ENCODE measurements at places on chromosomes 12 and 14.

DNA sequence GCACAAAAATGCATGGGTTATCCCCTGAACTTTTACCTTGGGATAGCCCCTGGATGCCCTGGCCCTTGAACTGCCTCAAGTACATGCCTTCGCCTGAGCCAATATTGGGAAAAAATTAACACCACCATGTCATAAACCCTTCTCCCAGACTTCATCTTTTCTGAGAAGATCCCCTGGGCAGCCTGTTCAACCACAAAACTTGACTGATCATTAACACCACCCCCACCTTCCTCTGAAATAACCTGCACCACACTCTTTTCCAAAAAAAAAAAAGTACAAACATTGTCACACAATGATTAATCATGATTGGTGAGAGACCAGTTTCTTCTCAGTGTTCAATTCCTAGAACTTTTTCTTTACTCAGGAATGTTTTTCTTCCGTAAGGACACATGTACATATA, 217.9 kb downstream of the PAX9 start:
- DNase-seq = no peak

DNA sequence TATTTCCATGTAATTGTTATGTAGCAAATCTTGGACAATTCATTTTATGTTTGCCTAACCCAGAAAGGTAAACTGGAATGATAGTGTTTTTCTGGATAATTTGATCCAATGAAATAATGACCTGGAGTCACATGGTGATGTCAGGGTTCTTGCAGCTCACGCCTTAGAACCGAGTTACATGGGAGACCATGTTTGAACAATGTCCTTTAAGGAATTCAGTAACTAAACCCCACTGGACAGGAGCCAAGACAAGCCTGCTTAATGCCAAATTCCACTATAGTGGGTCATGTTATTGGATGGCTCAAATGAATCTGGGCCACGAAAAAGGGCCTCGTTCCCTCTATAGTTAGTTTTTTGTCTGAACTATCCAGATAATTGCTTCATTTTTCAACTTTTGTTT, 255.8 kb upstream of the HMGA2 start:
- DNase-seq = no peak

DNA sequence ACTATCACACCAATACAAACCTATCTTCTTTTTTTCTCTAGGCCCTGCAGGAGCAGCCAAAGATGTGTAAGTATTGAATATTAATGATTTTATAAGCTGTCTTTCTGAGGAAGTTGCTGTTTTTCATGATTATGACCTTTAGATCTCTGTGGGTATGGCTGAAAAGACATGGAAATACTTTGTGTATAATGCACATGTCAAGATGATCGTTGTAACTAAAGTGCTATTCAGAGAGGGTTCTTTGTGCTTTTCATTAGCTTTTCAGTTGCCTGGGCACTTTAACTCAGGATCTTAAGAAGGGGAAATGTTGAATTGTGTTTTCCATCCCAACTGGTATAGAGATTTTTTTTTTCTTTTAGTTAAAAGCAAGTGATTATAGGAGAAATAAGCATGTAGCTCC, 18.1 kb downstream of the C12orf75 start:
- no peak for DNase-seq

DNA sequence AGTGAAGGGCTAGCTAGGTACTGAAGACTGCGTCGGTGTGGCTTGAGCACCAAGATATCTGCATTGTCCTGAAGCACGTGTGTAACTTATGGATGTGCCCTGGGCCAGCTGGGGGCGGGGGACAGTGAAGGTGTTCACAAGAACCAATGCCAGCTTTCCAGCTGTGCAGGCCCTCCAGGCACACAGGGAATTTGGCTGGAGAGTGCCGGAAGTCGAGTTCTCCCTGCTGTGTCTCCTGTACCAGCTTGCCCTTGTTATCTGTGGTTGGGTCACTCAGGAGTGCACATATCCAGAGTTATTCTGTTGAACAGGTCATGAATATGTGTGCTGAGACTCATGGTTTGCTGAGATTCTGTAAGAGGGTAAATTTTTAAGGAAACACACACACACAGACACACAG, 75.9 kb upstream of the CRY1 start:
- no peak for DNase-seq

- no peak for DNase-seq
These were observed 4.5 kb downstream of the SELPLG start for GRCh38 chr12:108629151-108629550.

GRCh38 chr12:8644345-8645248, 18.0 kb downstream of the MFAP5 start:
- peak; percentile 6 for DNase-seq

- DNase-seq = no peak
These were observed 91.8 kb upstream of the RIC8B start for GRCh38 chr12:106682594-106683234.

GRCh38 chr14:91778217-91778616, 46.3 kb upstream of the CATSPERB start:
- no peak for DNase-seq

- no peak for DNase-seq
These were observed 69.8 kb downstream of the TMEM260 start for GRCh38 chr14:56649382-56649781.

DNA sequence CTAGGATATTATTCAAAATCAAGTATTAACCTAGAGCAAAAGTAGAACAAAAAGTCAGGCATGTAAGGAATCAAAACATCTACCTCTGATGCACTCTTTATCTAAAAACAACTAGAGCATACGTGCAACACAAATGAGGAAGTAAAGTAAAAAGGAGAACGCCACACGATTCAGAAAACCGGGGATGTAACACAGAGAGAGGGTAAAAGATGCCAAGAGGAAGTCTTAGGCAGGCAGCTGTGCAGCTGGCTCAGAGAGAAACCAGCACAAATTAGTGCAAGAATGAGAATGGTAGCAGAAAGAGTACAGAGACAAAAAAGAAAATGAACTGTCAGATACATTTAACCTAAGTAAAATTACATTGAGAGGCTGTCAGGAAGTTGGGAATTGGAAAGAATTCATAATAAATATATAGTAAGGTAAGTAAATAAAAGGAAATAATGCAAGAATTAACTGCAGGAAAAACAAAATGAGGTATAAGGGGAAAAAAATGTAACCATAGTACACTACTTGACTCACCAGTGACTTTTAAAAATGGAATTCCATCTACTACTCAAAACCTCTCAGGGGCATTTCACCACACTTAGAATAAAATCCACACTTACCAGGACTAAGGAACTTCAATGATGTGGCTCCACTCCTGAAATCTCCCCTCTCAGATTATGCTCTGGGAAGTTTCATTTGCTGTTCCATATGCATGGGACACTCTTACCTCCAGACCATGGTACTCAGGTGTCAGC, 17.1 kb downstream of the BCAT1 start:
- DNase-seq = no peak

GRCh38 chr12:70829070-70829469, 91.5 kb downstream of the PTPRR start:
- no peak for DNase-seq

DNA sequence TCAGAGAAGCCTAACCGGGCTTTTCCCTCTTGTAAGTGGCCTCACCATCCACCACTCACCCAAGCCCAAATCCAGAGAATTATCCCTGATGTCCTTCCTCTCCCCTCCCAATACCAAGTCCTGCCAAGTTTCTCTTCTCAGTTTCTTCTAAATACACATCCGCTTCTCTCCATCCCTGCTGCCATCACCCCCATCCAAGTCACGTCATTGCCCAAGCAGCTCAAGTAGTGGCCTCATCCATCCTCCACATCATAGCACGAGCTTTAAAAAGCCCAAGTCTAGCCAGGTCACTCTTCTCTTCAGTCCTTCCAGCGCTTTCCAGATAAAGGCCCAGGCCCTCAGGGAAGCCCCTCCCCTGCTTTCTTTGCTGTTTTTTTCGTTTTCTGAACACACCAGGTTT, 25.4 kb downstream of the IL31 start:
- no peak for DNase-seq

DNA sequence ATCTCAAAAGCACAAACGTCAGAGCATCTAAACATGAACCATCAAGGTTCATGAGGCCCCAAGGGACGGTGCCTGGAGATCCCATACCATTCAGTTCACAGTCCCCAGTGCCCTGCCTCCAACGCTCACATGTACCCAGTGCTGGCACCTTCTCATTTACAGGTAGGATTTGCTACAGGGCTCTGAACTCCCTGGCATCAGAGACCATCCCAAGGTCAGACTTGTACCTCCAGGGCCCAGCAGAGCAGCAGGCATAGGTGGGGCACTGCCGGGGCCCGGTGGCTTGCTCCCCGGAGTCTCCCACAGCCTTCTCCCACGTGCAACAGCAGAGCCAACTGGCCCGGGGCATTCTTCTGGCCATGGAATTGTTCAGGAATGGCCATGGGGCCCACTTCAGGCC, 114.8 kb downstream of the BCL11B start:
- no peak for DNase-seq

GRCh38 chr12:40693207-40693821, 1.1 kb downstream of the CNTN1 start:
- no peak for DNase-seq

GRCh38 chr12:24561882-24562770, 386.8 kb downstream of the BCAT1 start:
- DNase-seq = no peak

- no peak for DNase-seq
These were observed 39.7 kb upstream of the PSMA6 start for GRCh38 chr14:35252451-35252868.

DNA sequence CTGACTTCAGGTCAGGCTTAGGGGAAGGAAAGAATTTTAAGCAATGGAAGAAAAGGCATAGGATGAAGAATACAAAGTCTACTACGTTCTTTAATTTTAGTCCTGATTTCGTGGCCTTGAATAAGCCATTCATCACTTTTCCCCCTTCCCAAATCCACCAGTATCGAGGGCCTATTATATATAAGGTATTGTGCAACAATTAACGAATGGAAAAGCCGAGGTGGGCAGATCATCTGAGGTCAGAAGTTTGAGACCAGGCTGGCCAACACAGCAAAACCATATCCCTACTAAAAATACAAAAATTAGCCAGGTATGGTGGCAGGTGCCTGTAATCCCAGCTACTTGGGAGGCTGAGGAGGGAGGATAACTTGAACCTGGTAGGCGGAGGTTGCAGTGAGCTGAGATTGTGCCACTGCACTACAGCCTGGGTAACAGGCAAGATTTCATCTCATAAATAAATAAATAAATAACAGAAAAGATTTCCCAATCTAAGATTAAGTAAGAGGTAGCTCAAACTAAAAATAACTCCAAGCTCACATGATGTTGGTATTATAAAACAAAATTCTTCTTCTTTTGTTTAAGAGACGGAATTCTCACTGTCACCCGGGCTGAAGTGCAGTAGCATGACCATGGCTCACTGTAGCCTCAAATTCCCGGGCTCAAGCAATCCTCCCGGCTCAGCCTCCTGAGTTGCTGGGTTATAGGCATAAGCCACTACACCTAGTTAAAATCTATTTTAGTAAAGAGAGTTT, 58.3 kb upstream of the NR2C1 start:
- DNase-seq = no peak
